ENCODE measurements at places on chromosomes 16 and 17.

- DNase-seq = no peak
Observed at GRCh38 chr17:1557355-1558095, 5.1 kb downstream of the PITPNA start.

DNA sequence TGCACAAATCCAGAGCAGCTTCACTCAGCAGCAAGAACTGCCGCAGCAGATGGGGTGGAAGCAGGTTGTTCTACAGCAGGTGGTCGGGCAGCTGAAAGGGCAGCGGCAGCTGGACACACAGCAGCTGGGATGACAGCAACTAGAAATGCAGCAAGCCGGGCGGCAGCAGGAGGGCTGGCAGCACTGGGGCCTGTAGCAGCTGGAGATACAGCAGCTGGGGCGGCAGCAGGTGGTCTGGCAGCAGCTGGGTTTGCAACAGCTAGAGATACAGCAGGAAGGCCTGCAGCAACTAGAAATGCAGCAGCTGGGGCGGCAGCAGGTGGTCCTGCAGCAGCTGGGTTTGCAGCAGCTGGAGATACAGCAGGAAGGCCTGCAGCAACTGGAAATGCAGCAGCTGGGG is 460 bp downstream of the KRTAP4-3 start:
- no peak for DNase-seq

GRCh38 chr17:82375359-82376041 is 3.9 kb downstream of the UTS2R start:
- no peak for DNase-seq

DNA sequence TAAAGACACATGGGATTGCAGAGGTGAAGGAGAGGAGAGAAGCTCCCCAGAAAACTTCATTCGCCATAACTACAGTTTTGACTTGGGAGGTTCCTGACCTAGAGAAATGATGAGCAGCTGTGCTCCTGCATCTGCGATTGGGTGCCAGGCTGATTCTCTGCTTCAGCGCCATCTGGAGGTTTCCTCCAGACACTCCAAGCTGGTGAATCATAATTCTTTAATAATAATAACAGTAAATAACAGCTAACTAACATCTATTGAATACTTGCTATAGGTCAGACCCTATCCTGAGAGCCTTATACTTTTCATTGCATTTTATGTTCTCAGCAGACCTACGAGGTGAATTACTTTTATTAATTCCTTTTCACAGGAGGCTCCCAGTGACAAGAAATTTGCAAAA is 575.8 kb downstream of the TOX3 start:
- peak; percentile 23 for DNase-seq

DNA sequence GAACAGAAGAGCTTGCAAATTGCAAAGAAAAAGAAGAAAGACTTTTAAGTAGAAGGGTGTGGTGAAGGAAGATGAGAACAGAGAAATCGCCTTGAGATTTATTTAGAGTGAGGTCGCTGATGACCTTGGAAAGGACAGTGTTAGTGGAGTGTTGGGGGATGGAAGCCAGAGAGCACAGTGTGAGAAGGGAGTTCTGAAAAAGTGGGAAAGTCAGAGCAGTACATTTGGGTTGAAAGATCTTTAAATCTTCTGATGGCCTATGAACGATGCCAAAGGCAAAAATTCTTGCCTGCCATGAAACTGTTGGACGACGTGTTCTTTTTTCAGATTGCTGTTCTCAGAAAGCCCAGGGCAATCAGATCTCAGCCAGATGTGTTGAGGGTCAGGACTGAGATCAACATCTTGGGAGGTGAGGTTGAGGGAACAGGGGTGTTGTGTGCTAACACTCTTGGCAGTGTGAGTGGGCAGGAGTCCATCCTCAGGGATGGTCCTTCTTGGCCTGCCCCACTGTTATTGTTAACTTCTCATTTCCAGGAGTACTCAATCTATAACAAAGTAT is 330.1 kb downstream of the MAP2K6 start:
- no peak for DNase-seq

DNA sequence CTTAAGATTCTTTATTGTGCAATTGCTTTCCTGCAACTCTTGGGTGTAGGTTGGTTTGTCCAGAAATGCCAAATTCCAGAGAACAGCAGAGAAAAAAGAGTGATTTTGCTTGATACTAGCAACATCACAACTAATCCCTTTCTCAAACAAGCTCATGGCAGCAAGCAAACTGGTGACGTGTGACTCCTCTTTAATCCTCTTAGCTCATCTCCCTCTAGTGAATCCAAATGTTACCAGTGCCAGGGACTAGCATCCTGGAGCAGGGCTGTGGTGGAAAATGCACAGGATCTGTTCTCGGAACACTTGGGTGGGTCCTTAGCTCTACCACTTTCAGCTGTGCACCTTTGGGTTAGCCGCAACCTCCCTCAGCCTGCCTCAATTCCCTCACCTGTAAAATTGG is 204.0 kb upstream of the CCL2 start:
- no peak for DNase-seq

DNA sequence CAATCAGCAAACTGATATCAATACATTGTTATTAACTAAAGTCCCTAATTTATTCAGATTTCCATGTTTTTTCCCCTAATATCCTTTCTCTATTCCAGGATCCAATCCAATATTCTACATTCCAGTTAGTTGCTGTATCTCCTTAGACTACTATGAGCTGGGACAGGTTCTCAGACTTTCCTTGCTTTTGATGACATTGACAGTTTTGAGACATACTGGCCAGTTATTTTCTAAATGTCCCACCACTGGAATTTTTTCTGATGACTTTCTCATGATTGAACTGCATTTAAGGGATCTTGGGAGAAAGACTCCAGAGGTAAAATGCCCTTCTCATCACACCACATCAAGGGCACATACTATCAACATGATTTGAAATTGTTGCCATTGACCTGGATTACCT is 177.1 kb upstream of the MAF start:
- DNase-seq = no peak

DNA sequence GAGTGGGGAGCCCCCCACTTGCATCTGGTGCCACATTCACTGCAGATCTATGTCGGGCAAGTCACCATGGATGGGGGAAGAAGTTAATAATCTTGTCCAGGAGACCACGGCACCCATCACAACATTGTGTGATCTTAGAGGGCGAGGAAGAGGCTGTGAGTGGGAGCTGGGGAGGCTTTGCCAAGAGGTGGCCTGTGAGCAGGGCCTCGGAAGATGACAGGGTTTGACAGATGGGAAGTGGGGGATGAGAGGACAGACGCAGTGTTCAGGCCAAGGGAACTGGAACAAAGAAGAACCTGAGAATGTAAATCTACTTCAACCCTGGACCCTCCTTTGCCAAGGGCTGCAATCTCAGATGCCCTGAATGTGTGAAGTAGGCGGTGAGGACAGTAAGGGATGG is 12.4 kb downstream of the ACE start:
- no peak for DNase-seq

GRCh38 chr17:27367121-27367981 is 73.4 kb downstream of the WSB1 start:
- no peak for DNase-seq

GRCh38 chr17:5164436-5164835 is 27.2 kb downstream of the ZNF594 start:
- DNase-seq = no peak

DNA sequence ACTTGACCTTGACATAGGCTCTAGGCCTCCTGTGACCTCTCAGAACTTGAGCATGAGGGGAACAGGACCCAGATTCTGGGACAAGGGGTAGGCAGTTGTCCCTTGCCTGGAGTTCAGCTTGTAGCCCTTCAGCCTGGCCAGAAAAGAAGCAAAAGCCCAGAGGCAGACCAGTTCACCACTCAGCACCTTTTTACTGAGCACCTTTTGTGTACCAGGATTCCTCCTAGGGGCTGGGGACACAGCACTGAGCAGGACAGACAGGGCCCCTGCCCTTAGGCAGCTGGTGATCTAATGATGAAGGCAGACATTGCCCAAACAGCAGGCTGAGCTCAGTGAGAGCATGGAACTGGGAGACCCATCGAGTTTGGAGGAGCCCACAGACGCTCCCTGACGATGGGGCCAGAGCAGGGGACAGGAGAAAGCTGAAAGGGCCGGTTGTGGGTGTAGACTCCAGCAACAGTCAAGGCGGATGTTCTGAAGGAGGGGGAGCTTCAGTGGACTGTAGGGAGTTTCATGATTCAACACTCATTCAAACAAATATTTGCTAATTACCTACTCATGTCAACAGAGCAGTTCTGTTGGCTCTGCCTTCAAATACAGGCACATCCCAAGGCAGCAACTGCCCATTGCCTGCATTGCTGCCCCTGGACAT is 32.0 kb downstream of the SBK1 start:
- no peak for DNase-seq

DNA sequence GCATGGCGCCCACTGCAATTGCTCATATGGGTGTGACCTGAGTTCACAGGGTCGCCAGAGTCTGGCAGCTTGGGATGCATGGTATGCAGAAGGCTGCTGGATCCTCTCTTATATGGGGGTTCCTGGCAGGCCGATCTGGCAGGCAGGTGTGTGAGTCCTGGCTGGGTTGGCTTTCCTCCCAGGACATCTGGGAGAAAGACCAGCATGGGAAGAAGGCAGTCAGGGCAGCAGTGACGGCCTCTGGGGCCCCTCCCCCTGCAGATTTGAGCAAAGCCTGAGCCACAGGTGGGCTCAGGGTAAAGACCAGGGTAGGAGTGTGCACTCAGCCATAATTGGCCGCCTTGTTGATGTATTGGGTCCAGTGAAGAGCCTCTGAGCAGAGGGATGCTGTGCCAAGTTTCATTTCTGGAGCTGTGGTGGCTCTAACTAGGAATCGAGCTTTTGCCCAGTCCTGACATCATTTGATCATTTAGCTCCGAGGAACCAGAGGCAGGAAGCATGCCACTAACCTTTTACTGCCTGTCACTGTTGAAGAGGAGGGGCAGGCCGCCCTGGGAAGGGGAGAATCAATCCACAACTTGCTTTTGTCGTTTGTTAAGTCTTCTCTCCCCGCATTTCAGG is 174.3 kb downstream of the CCDC182 start:
- DNase-seq = no peak

DNA sequence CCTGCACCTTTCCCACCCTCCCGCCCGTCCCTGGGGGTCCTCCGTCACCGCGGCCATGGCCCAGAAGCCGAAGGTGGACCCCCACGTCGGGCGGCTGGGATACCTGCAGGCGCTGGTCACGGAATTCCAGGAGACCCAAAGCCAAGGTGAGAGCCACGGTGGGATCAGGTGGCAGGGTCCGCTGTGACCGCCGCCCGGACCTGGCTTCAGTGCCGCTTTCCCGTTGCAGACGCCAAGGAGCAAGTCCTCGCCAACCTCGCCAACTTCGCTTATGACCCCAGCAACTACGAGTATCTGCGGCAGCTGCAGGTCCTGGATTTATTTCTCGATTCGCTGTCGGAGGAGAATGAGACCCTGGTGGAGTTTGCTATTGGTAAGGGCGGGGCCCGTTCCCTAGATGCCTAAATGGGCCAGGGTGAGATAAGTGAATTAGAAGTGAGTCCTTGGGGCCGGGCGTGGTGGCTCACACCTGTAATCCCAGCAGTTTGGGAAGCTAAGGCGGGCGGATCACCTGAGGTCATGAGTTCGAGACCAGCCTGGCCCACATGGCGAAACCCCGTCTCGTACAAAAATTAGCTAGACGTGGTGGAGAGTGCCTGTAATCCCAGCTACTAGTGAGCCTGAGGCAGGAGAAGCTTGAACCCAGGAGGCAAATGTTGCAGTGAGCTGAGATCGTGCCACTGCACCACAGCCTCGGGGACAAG is 617 bp downstream of the ARMC7 start:
- DNase-seq = no peak

- no peak for DNase-seq
Observed at GRCh38 chr16:58614860-58615259, 14.8 kb downstream of the CNOT1 start.

Data from mammary epithelial cell (primary cell).